ENCODE measurements at places on chromosomes 1 and 21.

- no peak for DNase-seq
Observed at GRCh38 chr1:88678405-88678804, 5.7 kb upstream of the PKN2 start.

- DNase-seq: no peak
Observed at GRCh38 chr1:20775700-20776099, 11.4 kb downstream of the HP1BP3 start.

- no peak for DNase-seq
Observed at GRCh38 chr1:116733476-116734365, 20.5 kb upstream of the CD2 start.

DNA sequence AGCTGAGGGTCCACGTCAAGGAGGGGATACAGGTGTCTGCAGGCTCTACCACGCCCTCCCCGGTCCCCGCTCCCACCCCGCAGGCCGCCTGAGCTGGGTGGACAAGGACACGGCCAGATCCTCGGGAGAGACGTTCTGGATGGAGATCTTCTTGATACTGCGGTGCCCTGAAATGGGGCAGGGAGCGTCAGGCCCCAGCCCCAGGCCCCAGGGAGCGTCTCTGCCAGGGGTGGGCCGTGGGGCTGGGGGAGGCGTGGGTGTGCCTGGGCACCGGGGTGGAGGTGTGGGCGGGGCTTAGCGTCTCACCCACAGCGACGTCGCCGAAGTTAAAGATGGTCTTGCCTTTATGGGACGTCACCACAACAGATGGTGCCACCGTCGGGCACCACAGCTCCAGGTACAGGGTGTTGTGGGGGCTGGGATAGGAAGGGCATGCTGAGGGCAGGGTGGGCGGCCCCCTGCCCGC, 7.3 kb upstream of the TMEM52 start:
- peak; percentile 66 for DNase-seq

- DNase-seq: no peak
Observed at GRCh38 chr21:28431022-28431421, 561.7 kb downstream of the LTN1 start.

DNA sequence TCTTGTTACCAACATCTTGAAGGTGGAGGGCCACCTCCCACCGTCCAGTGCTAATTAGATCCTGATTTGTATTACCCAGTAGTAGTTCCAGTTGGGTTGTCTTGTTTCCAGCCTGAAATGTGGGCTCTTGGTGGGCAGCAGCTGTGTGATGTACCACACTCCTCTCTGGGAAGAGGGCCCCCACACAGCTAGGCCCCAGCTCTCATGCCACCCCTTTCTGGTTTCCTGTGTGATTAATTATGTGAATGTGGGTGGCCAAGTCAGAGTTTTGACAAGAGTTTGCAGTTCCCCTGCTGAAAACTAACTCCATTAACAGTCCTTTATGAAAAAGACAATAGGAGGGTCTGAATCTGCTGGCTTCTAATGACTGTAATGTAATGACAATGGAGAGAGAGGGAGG, 3.8 kb downstream of the HMGB4 start:
- no peak for DNase-seq

- DNase-seq: no peak
Observed at GRCh38 chr1:114703242-114703641, 7.9 kb upstream of the AMPD1 start.

DNA sequence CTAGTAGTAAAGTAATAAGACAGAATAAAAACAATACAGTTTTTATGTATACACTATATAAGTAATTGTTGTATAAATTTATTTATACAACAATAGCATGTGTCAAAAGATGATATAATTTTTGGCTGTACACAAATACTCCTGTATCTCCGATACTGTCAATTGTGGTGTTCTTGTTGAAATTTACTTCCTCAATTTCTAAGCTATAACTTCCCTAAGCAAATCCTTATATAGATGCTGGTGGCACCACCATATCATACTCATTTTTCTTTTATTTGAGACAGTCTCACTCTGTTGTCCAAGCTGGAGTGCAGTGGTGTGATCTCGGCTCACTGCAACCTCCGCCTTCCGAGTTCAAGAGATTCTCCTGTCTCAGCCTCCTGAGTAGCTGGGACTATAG, 141.0 kb upstream of the HP1BP3 start:
- no peak for DNase-seq

DNA sequence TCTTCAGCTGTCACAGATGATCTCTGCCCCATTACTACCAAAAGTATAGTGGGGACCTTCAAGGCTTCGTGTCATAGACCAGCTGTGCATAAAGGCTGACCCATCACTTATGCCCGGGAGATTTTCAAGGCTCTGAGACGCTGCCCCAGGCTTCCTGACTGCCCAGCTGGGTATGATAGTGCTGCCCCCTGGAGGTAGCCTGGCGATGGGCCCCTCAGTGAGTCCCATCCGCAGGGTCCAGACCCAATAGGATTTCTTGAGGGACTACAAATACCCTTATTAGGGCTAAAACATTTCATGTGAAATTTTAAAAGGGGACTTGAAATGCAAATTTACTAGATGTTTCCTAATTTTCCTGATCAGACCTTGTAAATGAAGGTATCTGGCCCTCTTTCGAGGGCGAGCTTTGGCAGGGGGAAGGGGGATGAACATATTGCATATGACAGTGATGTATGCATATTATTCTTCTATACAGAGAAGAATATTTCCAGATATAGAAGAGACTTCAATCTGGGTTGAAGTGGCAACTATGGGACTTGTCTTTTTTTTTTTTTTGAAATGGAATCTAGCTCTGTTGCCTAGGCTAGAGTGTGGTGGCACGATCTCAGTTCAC, 11.7 kb upstream of the FCMR start:
- no peak for DNase-seq
